ENCODE measurements at places on chromosomes 16 and 17. TPM values are rescaled to one million over a fixed set of nuclear protein-coding genes. Genes with fewer than 3 reads are reported as not detected.
A peak's percentile ranks its signal among the peaks of the same experiment; 100 is the strongest.

Gene LITAFD
- total RNA-seq: not detected

Gene ERAL1
- 72.0 TPM for total RNA-seq

GRCh38 chr16:31141489-31142108 lies 6.1 kb upstream of the PRSS8 start:
- peak; percentile 57 for DNase-seq

DNA sequence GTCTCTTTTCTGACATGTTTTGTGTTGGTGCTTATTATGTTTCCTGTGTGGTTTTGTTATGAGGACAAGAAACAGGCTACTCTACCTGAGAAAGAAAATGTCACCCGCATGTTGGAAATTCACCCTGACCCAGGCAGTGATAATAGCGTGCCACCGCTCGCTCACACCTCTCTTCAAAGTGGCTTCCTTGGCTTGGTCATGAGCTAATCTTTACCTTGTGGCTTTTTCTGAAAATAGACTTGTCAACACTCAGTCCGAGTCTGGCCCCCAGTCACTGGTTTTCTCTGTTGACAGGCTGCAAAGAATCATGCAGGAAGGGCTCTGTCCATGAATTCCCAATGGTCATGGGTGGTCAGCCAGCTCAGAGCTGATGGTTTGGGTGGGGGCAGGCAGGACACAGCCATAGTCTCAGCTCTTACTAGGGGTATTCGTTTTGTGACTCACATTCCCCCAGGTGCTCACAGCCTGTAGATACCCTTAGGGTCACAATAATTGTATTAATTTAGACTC lies 121.3 kb upstream of the CACNG5 start:
- no peak for DNase-seq

GRCh38 chr16:47995354-47995753 lies 160.4 kb downstream of the ABCC12 start:
- no peak for DNase-seq

DNA sequence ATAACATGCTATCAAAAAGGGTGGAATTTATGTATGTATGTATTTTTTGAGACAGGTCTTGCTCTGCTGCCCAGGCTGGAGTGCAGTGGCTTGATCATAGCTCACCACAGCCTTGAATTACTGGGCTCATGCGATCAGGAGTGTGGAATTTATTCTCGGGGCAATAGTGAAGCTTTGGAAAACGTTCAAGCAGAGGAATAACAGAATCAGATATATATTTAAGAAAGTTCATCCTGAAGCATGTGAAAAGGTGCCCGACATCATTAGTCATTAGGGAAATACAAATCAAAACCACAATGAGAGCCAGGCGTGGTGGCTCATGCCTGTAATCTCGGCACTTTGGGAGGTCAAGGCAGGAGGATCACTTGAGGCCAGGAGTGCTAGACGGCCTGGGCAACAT lies 7.7 kb upstream of the ITGAE start:
- no peak for DNase-seq

Measured in colonic mucosa (tissue), 4 donors.